Neural crest cell (in vitro differentiated cells): ENCODE measurements at places on chromosomes 7 and 10. TPM values are rescaled to one million over a fixed set of nuclear protein-coding genes. Genes with fewer than 3 reads are reported as not detected.

TDRD1 gene
- total RNA-seq: not detected in 2 replicates

DNA sequence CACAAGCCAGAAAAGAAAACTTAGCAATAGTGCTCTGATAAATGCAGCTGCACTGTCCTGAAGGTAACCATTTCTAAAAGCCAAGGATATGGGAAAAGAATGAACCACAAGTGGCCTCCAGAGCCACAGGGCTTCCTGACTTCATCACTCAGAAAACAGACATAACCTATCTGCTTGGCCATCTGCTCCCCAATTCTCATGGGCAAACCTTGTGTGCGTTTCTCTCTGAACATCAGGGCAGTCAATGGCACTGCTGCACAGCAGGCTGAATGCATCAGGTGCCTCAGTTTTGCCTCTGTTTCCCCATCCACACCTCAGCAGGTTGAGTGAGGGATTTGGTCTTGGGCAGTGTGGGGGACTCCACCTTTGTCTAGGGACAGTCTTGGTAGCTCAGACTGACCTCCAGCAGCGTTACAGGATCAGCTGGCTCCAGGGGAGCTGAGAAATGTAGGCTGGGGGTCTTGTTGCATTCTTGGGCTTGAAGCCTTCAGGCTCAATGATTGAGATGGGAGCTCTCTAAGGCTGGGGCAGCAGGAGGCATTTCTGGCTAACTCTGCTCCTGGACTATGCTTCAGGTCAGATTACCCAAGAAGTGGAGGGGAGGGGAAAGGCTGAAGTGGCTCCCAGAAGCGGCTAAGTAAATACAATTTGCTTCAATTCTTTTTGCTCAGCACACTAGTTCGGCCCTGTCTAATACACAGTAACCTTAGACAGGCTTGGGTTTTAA lies 23.6 kb upstream of the PDLIM1 start:
- no peak for DNase-seq

DNA sequence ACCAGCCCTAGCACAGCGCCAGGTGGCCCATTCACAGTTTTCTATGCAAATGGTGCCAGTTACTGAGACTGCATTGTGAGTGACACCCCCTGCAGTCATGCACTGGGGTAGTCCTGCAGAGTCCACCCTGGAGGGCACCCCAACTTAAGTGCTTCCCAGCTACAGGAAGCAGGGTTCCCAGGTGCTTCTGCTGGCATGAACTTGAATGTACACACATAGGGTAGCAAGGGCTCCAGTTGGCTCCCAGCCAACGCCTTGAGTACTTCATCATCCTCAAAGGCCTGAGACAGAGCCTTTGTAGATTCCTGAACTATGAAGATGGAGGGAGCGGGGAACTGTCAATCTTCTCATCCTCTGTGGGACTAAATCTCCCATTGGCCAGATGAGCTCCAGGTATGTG lies 11.5 kb upstream of the NPFFR1 start:
- no peak for DNase-seq

DGKI gene
- total RNA-seq: 2.2 and 3.3 TPM in 2 replicates

DNA sequence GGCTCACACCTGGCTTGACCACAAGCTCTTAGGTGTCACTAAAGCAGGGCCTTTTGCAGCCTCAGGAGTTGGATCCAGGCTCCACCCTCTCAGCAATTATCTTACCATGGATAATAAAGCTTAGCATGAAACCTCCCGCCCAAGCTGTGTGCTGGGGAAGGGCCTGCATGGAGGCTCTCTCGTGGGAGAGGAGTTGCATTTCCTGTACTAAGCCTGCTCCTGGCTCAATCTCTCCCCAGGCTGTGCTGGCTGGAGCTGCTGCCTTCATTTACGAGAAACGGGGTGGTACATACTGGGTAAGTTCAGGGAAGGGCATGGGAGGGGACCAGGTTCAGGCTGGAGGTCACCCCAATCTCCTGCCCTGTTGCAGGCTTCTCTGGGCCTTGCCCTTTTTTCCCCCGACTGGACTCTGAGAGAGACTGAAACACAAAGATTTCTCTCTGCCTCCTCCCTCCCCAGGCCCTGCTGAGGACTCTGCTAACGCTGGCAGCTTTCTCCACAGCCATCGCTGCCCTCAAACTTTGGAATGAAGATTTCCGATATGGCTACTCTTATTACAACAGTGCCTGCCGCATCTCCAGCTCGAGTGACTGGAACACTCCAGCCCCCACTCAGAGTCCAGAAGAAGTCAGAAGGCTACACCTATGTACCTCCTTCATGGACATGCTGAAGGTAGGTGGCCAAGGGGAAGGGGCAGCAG lies 2.7 kb downstream of the TMEM176A start:
- no peak for DNase-seq

DNA sequence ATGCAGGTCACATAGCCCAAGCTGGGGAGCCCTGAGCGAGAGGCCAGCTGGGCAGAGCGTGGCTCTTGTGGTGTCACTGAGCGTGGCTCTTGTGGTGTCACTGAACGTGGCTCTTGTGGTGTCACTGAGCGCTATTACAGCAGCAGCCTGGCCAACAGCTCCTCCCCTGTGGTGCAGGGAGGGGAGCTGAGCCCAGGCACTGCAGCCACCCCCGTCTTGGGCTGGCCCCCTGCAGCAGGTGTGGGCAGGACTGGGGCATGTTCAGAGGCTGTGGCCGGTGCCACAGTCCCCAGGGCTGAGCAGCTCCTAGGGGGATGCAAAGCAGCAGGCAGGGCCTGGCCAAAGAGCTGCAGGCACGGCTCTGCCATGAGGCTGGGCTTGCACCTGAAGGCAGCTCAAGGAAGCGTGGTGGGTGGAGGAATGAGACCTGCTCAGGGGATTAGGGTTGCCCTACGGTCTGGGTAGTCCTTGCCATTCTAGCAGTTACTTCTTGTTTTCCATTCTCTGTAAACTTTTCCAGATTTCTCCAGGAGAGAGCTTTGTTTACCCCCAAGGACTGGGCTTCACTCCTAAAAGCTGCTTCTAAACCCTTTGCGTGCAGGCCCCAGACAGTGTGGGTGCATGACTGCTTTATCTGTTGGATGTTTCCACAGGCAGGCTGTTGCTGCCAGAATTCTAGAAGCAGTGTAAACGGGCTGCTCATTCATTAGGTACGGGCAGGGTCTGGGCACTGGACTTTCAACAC lies 29.2 kb downstream of the ZNF783 start:
- DNase-seq: no peak

HOXA5 gene
- 3.2 and 4.3 TPM in 2 replicates for total RNA-seq

GRCh38 chr7:133118261-133118660 lies 36.4 kb upstream of the CHCHD3 start:
- no peak for DNase-seq

DNA sequence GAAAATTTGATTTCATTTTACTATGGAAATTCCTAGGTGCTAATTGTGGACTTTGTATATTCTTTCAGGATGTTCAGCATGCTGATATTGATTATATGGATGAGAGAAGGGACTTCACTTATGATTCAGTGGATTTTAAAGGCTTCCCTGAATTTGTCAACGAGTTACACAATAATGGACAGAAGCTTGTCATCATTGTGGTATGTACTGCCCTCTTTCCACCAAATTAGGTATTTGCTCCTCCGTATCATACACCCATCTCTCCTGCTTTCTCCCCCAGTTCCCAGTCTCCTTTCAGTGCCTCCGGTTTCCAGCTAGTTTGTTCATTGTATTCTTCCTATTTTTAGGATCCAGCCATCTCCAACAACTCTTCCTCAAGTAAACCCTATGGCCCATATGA lies 34.6 kb downstream of the MGAM start:
- no peak for DNase-seq

DNA sequence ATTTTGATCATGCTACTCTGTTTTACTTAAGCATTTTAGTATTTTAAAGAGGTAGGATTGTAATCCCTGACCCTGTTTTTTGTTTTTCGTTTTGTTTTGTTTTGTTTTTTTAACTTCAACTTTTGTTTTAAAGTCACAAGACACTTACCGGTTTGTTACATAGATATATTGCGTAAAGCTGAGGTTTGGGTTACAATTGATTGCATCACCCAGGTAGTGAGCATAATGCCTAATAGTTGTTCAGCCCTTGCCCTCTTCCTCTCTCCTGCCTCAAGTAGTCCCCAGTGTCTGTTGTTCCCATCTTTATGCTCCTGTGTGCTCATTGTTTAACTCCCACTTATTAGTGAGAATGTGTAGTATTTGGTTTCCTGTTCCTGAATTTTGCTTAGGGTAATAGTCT lies 93.1 kb upstream of the TEX47 start:
- no peak for DNase-seq

GRCh38 chr10:79125092-79125491 lies 56.3 kb downstream of the ZMIZ1 start:
- no peak for DNase-seq

OLAH gene
- total RNA-seq: not detected in 2 replicates

- DNase-seq: no peak
Observed at GRCh38 chr7:135117096-135117495, 30.8 kb upstream of the TMEM140 start.

- DNase-seq: no peak
Observed at GRCh38 chr10:122459561-122460273, 1.6 kb upstream of the HTRA1 start.

- DNase-seq: no peak
Observed at GRCh38 chr10:63376560-63377304, 89.0 kb downstream of the JMJD1C start.

DNA sequence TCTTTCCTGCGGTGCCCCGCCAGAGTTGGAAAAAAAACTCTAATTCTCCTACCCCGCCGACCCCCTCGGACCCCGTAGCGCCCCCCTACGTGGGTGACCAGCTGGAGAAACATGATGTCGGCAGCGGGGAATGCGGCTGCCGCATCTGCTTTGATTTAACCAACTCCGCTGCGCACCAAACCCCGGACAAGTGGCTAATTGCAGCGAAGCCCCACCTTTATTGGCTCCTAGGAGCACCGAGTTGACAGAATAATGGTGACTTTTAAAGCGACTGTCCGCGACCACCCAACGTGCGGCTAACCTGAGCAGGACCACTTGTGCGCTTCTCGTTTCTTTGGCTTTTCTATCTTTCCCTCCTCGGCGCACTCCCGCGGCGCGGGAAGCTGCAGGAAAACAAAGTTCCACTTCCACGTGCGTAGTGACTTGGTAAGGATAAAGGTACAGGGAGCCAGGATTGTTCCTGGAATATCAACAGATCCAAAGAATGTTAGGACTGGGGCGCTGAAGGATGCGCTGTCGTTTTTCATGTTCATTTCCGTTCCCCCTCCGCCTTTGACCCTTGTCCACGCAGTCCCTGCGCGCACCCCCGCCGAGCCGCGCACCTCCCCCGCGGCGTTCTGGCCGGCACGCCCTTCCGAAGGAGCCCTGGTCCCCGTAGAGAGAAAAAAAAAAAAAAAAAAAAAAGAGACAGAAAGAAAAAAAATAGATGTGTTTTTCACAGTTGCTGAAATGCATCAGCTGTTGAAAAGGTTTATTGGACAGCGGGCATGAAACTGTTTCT lies 1.4 kb downstream of the WNT16 start:
- peak; percentile 26 for DNase-seq

GDF2 gene
- not detected in 2 replicates for total RNA-seq

SGMS1 gene
- total RNA-seq: 14.2 and 14.4 TPM in 2 replicates

- no peak for DNase-seq
Observed at GRCh38 chr10:103044942-103045489, 126.9 kb downstream of the CNNM2 start.

TMEM26 gene
- 0.05 and 0.23 TPM in 2 replicates for total RNA-seq

DNA sequence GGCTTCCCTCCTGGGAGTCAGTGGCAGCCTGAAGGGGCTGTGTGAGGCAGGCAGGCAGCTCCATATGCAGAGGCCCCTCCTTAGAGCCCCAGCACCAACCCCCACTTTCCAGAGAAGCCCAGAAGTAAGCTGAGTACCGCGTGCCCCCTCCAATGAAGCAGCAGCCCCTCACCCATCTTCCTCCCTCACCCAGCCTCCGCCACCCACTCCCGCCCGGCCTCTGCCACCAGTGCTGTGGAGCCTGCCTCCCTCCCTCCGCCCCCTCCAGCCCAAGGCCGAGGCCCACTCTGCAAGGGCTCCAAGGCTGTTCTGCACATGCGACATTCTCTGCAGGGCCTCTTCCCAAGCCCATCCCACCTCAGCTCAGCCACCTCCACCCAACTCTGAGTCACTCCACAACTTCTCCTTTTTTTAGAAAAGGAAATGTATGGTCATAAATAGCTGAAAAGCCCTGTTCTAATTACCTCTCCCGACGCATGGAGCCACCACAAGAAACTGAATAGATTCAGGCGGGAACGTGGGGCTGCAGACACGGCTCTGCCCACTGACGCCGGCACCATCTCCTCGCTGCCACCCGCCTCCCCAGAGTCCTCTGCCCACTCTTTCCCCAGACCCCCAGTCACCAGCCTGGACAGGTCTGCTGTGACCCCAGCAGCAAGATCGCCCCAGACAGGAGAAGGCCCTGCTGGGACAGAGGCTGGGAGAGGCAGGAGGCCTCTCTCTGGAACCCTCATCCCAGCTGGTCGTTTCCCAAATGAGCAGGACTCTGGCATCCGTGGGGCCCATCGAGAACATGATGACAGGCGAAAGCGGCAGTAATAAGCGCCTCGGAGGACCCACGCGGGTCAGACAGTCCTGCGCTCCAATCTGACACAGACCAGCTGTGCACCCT lies 213.9 kb downstream of the MAD1L1 start:
- no peak for DNase-seq

ZCCHC24 gene
- total RNA-seq: 24.3 and 26.5 TPM in 2 replicates

GRCh38 chr7:24827589-24827988 lies 70.3 kb upstream of the GSDME start:
- DNase-seq: no peak

DNA sequence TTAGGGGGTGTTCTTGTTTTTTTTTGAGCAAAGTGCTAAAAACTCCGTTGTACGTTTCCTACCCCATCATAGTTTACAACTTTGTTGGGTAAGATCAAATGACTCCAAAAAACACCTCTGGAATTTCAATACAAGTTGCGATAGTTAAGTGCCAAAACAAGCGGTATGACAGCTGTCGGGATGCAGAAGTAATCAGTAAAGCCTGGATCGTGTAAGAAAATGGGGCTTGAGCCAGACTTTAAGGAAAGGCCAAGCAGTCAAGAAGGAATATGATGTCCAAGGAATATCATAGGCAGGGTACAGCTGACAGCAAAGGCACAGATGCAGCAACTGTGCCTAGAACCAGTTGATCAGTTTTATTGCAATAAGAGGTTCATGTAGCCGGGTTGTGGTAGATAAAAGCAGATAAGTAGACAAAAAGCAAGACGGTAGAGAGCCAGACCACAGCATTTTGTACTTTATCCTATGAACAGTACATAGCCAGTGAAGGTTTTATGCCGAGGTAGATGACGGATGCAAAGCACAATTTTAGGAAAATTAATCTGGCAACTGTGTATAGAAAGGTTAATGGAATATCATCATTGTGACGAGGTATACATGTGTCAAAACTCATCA lies 45.5 kb downstream of the UBE2H start:
- no peak for DNase-seq

CUZD1 gene
- not detected in 2 replicates for total RNA-seq

DNA sequence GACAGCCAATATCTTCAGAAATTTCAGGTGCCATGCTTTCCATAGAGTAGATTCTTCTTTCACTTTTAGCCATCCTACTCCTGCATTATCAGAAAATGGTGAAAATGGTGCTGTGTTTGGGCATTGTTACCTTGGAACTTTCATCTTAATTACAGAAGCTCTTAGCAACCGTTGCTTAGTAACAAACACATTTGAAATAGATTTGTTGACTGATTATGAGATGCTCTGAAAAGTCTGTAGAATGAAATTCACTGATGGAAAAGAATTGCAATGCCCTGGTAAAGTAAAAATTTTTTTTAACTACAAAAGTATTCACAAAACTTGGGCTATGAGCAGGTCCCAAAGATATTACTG lies 249.3 kb upstream of the NEBL start:
- no peak for DNase-seq

NPFFR1 gene
- total RNA-seq: not detected in 2 replicates

- no peak for DNase-seq
Observed at GRCh38 chr7:136342251-136342650, 365.1 kb upstream of the MTPN start.
